ENCODE measurements at places on chromosomes 5 and 9. TPM values are rescaled to one million over a fixed set of nuclear protein-coding genes. Genes with fewer than 3 reads are reported as not detected.

SPINK14 gene
- not detected for total RNA-seq

CDC25C gene
- 7.9 TPM for total RNA-seq

MACROH2A1 gene
- 184 TPM for total RNA-seq

MARVELD2 gene
- 4.8 TPM for total RNA-seq

FAM221B gene
- not detected for total RNA-seq

ZNF618 gene
- 41.2 TPM for total RNA-seq

IFNA13 gene
- total RNA-seq, result not detected

IL12B gene
- not detected for total RNA-seq

PCDHB14 gene
- 0.98 TPM for total RNA-seq

TMEM252 gene
- not detected for total RNA-seq

SPINK13 gene
- not detected for total RNA-seq

UBE2QL1 gene
- total RNA-seq, result not detected

GADD45G gene
- not detected for total RNA-seq

BAAT gene
- total RNA-seq, result not detected

TAF1L gene
- total RNA-seq, result not detected

NXNL2 gene
- not detected for total RNA-seq

DMRT3 gene
- not detected for total RNA-seq

PRELID2 gene
- 17.0 TPM for total RNA-seq

ENHO gene
- total RNA-seq, result 0.29 TPM

LIFR gene
- 75.7 TPM for total RNA-seq

GRXCR2 gene
- not detected for total RNA-seq

OR1L1 gene
- not detected for total RNA-seq

RIOK2 gene
- 15.7 TPM for total RNA-seq

PCDHGA1 gene
- total RNA-seq, result 0.65 TPM

RNF183 gene
- total RNA-seq, result not detected

PCDHB2 gene
- total RNA-seq, result 1.6 TPM

TLR4 gene
- 207 TPM for total RNA-seq

CBY3 gene
- not detected for total RNA-seq

STK10 gene
- total RNA-seq, result 44.7 TPM

CRHBP gene
- total RNA-seq, result 0.29 TPM

SLC45A2 gene
- 0.10 TPM for total RNA-seq

PCDHAC1 gene
- 0.10 TPM for total RNA-seq

PTRH1 gene
- total RNA-seq, result 24.2 TPM

HRCT1 gene
- 4.6 TPM for total RNA-seq

RORB gene
- total RNA-seq, result under 0.01 TPM

ARAP3 gene
- total RNA-seq, result 45.8 TPM

CCL21 gene
- not detected for total RNA-seq

ST8SIA4 gene
- 7.2 TPM for total RNA-seq

PCDHA9 gene
- under 0.01 TPM for total RNA-seq

NOXA1 gene
- total RNA-seq, result 2.0 TPM

Measured in vein endothelial cell (primary cell).